K562 (cell line): ENCODE measurements at places on chromosomes 16 and 17. TPM values are rescaled to one million over a fixed set of nuclear protein-coding genes. Genes with fewer than 3 reads are reported as not detected.
A peak's percentile ranks its signal among the peaks of the same experiment; 100 is the strongest.

Gene KRT32
- not detected in 2 replicates for total RNA-seq

Gene BMERB1
- total RNA-seq, result 0.98 and 1.5 TPM in 2 replicates

DNA sequence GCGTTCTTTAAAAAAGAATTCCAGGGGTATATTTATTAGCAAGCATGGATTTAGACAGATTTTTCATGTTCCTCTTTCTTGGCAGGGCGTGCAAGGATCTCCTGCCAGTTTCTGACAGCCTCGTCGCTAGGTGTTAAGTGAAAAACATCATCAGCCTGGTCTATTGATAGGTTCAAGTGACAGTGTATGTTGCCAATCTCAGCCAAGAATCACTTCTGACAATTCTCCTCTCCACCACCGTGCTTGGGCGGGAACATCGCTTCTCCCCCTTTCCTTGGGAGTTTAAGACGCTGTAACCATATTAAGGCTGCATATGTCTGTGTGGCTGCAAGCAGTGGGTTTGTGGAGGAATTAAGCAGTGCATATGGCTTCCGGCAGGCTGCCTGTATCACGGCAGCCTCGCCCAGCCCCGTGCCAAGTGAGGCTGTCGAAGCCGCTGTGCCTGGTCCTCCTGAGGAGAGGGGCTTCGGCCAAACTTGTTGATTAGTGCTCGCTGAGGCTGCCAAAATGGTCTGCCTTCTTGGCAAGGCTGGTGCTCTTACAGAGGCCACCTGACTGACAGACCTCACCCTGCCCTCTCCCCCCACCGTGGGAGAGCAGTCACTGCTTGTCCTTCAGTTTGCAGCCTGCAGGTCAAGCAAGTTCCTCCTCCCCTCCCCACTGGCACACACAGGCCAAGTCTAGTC, 132.2 kb upstream of the MPHOSPH6 start:
- H3K4me1 ChIP-seq, result no peaks in the 10 kb centered on the region
- H3K36me3 ChIP-seq, result no peaks in the 10 kb centered on the region
- no peak for DNase-seq
- no peaks in the 10 kb centered on the region for H3K27me3 ChIP-seq

DNA sequence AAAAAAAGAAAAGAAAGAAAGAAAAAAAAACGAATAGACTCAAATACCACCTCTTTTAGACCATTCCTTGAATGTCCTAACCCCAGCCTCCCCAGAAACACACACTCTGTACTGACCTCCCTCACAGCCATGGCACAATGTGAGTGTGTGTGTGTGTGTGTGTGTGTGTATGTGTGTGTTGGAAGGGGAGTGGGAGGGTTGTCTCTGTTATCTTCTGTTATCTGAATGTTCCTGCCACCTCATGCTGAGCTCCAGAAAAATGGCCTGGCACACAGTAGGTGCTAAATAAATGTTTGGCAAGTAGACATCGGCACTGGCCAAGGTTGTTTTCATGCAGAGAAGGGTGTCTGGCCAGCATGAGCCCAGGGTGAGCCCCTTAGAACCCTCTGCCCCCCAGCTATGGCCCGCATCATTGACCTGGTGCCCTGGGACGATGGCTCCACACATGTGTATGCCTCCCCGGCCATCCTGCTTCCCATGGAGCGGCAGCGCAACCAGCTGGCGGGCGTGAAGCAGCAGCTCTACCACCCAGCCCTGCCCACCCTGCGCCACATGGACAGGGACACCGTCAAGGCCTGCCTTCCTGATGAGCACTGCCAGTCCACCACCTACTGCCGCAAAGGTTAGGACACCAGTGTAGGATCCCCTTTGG, 6.6 kb upstream of the CNGB1 start:
- no peaks in the 10 kb centered on the region for H3K36me3 ChIP-seq
- H3K27me3 ChIP-seq, result no peaks in the 10 kb centered on the region
- no peak overlapping the region for H3K4me3 ChIP-seq

DNA sequence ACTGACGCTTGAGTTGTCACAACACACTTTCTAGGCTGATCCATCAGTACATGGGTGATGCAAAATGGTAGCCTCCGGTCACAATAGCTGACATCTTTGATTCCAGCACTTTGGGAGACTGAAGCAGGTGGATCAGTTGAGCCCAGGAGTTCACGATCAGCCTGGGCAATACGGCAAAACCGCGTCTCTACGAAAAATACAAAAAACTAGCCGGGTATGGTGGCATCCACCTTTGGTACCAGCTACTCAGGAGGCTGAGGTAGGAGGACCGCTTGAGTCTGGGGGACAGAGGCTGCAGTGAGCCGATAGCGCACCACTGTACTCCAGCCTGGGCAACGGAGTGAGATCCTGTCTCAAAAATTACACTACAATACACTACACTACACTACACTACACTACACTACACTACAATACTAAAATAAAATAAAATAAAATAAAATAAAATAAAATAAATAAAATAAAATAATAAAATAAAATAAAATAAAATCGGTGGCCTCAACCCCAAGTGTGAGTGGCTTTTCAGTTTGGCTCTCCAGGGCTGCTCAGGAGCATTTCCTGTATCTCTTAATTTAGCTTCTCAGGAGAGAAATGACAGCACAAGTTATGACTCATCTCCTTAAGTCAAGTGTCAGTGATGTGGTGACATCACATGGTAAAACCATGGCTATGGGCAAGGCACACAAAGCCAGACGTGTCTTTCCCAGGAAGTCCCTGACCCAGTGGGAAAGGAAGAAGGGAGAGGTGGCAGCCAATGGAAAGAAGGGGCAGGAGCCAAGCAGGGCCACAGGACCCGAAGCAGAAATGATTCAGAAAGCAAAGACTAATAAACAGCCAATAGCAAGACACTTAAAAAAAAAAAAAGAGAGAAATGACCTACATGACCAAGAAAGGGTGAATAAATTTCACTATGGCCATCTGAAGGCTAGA, 75.3 kb upstream of the TBC1D3K start:
- H3K4me3 ChIP-seq, result no peak overlapping the region
- no peak overlapping the region for H3K27ac ChIP-seq
- DNase-seq, result peak; percentile 27
- 0 out of 3 replicates have a peak, but pooled peaks cover 2% of the 10 kb centered on the region for H3K4me1 ChIP-seq

DNA sequence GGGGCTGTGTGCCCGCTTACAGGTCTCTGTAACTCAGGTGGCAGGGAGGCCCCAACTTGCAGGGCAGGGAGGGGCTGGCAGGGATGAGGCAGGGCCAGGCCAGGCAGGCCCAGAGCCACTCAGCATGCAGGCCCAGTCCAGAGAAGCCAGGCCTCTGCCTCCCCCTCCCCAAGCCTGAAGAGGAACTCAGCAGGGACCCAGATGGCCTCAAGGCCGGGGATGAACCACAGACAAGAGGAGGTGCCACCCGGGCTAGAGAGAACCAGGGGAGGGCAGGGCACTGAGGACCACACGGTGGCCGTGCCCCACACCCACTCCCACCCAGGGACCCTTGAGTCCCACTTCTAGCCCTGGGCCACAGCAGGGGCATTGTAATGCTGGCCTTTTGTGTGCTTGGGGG, 29.8 kb upstream of the EIF1 start:
- no peak for DNase-seq
- H3K27me3 ChIP-seq, result 0 out of 3 replicates have a peak, but pooled peaks cover 2% of the 10 kb centered on the region
- peaks cover 43% of the 10 kb centered on the region for H3K4me1 ChIP-seq
- no peaks in the 10 kb centered on the region for H3K36me3 ChIP-seq
- no peak overlapping the region for H3K4me3 ChIP-seq

GRCh38 chr16:83336603-83337002, 471.2 kb upstream of the HSBP1 start:
- H3K27ac ChIP-seq, result no peak overlapping the region
- no peak for DNase-seq
- no peaks in the 10 kb centered on the region for H3K36me3 ChIP-seq
